SHP77 treated with DMSO at 0.1 percent for 48 hours (cell line): ENCODE measurements at places on chromosomes 5 and 9.

- DNase-seq: no peak
These were observed 359.3 kb downstream of the LRRC70 start for GRCh38 chr5:62937661-62938558.

DNA sequence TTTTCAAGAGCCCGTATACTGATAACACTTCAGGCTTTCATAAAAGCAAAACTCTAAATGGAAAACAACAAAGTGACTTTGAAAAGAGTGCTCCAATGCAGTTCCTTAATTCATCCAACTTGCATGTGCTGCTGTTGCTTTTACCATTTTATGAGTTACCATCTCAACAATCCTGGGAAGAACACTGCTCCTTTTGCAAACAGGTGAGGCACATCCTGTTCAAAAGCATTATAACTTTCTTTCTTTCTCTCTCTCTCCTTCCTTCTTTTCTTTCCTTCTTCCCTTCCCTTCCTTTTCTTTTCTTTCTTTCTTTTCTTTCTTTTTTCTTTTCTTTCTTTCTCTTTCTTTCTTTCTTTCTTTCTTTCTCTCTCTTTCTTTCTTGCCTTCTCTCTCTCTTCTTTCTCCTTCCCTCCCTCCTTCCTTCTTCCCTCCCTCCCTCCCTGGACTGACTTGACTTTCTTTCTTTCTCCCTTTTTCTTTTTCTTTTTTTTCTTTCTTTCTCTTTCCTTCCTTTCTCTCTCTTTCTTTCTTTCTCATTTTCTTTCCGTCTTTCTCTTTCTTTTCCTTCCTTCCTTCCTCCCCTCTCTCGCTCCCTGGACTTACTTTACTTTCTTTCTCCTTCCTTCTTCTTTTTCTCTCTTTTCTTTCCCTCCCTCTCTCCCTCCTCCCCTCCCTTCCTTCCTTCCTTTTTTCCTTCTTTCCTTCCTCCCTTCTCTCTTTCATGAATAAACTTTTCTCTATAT, 11.2 kb upstream of the PARP8 start:
- DNase-seq: no peak

DNA sequence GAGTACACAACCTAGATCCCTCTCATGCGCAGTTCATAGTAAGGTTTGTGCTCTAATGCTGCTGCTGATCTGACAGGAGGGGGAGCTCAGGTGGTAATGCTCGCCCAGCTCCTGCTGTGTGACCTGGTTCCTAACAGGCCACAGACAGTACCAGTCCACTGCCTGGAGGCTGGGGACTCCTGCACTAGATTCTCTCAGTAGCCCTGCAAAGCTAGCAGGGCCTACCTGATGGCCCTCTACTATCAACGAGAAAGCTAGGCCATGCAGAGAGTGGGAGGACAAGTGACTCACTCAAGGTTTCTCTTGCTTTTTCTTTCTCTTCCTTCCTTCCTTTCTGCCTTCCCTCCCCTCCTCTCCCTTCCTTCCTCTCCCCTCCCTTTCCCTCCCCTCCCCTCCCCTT, 55.1 kb upstream of the TEX48 start:
- DNase-seq: no peak

DNA sequence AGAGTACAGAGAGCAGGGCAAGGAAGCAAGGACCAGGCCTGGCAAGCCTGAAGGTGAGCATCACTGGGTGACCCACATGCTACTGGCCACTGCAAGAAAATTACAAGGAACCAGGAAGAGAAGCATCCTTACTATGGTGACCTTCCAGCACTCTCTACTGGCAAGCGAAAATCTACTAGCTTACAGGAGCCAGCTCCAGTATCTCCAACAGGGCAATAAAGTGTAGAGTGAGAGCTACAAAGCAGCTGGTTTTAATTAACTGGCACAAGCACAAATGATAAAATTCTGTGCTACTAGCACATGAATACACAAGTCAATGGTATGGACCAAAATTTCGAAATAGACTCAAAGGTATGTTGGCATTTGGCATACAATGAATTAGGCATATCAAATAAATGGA, 113.3 kb upstream of the CAST start:
- DNase-seq: no peak

DNA sequence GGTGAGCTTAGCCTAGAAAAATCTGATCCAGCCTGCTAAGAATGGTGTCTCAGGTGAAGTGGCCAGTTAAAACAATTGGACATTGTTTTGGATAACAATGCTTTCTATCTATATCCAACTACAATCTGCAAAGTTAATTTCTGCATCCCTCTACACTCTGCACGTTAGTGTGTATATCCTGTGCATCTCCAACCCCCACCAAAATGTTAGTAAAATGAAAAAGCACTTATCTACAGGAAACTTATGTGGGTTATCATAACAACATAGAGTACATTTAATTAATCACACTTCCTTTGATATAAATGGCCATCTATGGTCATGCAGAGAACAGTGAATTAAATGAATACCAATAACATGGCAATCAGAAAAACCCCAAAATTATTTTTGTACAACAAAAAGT, 158.7 kb downstream of the NFIB start:
- DNase-seq: no peak

DNA sequence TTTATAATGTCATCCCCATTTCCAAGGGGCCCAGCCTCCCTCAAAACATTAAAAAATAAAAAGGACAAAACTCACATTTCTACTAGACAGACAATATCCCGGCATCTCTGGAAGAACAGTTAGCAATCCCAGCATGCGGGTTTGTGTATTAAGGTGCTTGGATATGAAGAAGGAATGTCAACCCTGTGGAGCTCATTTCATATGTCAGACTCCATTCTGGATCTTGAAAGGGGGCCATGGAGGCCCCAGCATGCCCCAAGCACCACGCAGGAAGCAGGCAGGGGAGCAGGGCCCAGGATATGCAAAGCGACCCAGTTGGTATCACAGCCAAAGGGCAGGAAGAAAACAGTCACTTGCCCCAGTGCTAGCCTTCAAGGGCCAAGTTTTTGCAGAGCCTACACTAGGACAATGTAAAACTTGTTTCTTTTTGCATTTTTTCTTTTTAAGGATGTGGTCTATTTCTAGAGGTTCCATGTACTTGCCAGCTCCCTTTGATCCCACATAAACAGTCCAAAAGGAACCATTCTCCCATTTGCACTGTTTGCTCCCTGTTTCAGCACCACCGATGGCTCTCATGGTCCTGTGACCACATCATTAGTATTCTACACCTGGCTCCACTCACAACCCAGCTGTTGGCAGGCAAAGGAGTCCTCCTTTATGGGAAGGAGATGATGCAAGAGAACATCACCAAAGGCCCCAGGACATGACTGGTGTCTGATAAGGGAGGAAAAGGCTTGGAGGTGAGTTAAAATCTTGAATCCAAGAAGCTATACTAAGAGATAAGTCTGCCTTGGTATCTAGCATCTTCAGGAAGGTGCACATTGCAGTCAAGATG, 58.3 kb downstream of the FGF1 start:
- no peak for DNase-seq

GRCh38 chr9:137604345-137605086, 970 bp upstream of the ARRDC1 start:
- DNase-seq: no peak

DNA sequence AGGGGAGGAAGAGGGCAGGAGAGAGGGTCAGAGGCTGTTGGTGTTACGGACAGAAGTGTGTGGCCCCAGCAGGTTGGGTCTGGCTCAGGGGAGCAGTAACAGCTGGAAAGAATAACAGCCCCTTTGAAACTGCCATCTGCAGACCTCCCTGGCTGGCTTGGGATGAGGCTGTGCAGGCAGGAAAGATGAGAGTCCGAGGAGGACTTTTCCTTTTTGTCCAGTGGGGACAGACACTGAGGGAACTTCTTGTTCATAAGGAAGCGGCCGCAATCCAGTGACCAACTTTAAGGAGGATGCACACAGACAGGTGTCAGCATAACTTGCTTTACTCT, 14.8 kb upstream of the PLEKHG4B start:
- DNase-seq: no peak

- DNase-seq: no peak
These were observed 5.5 kb upstream of the SURF6 start for GRCh38 chr9:133341369-133342068.

GRCh38 chr5:84069608-84070179, 315.0 kb downstream of the EDIL3 start:
- DNase-seq: no peak

- DNase-seq: no peak
These were observed 115.2 kb upstream of the ST8SIA4 start for GRCh38 chr5:101018299-101018698.

DNA sequence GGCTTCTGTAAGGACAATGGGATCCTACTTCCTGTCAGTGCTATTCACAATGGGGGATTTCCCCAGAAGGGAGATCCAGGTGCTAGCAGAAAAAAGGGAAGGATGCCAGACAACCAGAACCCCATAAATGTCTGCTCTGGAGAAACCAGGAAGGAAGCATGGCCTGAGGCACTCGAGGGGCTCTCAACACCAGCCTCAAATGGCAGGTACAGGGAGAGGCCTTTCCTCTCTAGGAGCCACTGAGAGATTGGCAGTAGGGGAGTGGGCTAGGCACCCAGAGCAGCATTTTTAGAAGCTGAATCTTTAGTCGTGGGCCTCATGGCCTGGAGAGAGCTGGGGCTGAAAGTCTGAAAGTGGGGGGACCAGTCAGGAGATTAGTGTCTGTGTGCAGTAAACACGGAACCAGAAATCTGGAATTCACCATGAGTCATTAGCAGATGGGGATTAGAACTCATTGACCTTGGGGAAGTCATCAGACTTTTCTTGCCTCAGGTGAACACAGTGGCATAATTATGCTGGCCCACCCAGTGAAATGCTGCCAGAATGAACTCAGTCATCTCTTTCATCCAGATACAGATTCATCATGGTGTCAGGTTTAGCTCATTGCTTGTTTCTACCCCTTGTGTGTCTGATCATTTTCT, 28.3 kb downstream of the ARHGEF28 start:
- no peak for DNase-seq

DNA sequence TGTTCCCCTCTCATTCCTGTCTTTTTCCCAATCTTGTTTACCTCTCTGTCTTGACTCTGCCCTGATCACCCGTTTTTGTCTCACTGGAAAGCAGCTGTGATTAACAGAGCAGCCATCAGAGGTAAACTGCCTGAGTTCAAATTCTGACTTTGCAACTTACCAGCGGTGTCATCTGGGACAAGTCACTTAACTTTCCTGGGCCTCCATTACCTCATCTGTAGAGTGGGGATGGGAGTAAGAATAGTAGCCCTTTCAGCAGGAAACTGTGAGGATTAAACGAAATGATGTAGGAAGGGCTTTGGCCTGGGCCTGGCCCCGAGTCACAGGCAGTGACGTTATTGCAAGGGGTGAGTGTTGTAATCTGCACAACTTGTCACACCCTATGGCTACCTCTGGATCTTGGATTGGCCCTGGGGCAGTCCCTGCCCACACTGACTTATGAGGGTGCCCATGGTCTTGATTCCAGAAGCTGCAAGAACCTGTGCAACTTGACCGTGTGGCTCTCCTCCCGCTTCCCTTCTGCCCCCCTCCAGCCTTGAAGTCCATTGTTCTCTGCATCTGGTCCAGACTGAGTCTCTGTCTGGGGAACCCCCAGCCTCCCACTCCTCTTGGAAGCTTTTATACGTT, 657 bp upstream of the PCDH12 start:
- no peak for DNase-seq

- DNase-seq: no peak
These were observed 135.3 kb downstream of the CETN3 start for GRCh38 chr5:90274216-90274615.

DNA sequence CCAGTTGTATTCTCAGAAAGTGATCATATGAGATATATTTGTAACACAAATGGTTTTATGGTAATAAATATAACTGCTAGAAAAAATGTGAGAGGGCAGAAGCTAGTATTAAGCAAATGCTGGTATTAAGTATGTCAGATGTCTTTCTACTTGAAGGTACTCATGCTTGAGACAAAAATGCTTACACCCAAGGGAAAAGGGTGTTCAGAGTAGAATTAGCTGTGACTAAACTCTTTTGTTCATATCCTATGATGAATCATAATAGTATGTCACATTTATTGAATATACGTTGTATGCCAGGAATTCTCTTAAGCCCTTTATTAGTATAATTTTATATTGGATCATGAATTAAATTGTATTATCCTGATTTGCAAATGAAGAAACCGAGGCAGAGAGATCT, 2.2 kb downstream of the ADGRV1 start:
- no peak for DNase-seq

DNA sequence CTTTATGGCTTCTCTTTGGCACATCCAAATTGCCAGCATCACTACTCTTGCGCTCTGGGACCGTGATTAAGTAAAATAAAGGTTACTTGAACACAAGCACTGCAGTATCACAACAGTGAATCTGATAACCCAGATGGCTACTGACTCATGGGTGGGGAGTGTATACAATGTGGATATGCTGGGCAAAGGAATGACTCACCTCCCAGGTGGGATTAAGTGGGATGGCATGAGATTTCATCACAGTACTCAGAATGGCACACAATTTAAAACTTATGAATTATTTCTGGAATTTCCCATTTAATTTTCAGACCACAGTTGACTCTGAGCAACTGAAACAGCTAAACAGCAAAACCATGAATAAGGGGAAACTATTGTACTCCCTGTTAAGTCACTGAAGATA, 4.3 kb downstream of the GFM2 start:
- no peak for DNase-seq

DNA sequence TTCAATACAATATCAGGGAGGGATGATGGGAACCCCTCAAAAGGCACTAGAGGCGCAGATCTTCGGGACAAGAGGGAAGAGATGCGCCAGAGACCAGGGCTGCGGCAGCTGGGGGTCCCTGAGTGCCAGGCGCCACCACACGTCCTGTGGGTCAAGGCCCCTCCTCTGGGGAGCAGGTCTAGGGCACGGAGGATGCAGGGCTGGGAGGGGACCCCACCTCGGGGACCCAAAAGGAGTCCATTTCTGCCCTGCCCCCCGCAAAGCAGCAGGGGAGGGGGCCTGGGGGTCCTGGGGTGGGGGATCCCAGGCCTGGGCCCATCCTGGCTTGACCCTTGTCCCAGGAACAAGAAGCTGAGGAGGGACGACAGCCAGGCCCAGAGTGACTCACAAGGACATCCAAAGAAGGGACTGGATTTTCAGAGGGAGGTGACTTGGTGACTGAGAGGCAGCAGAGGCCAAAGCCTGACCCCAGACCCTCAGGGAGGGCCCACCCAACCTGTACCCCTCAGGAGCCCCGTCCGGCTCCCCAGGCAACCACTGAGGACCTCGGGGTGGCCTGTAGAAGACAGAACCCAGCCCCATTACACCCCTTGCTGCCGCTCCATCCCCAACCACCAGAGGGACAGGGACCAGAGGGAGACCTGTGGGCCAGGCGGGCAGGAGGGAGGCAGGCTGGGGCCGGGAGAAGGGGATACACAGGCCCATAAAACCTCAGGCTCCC, 54.2 kb downstream of the LRSAM1 start:
- DNase-seq: no peak
